GM23338 (cell line): ENCODE measurements at places on chromosomes 2 and 18.

DNA sequence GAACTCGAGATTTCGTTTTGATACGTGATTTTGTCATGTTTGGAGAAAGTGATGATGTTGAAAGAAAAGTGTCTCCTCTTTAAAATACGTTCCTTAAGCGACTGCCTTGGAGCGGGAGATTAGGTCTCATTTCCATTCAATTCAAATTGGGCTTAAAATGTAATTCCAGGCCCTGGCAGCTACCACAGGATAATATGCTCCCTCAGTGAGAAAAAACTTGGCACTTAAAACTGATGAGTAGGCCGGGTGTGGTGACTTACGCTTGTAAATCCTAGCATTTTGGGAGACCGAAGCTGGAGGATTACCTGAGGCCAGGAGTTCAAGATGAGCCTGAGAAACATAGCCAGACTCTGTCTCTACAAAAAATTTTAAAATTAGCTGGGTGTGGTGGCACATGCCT is 146.3 kb upstream of the L3MBTL4 start:
- no peaks in the 10 kb centered on the region for H3K36me3 ChIP-seq
- no peak overlapping the region for H3K4me3 ChIP-seq
- no peak overlapping the region for H3K27ac ChIP-seq

DNA sequence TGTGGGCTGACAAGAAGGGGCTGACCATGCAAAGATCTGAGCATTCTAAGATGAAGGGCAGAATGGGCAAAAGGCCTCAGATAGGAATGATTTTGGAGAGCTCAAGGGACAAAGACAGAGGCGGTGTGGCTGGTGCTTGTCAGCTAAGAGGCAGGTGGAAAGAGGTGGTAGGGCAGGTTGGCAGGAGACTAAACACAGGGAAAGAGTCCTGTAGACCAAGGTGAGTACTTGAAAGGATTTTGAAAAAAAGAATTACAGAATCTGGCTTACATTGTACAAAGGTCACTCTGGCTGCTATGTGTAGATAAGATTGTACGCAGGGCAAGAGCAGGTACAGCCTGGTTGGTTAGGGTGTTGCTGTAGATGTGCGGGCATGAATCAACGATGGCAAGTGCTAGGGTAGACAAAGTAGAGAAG is 50.6 kb downstream of the STK39 start:
- H3K4me3 ChIP-seq = no peak overlapping the region
- H3K27me3 ChIP-seq = no peaks in the 10 kb centered on the region
- H3K36me3 ChIP-seq = no peaks in the 10 kb centered on the region; the same call in 1 of the 2 replicates
- no peak for DNase-seq
- H3K4me1 ChIP-seq = peaks cover 3% of the 10 kb centered on the region; the same call in 1 of the 2 replicates
- no peak overlapping the region for H3K27ac ChIP-seq

DNA sequence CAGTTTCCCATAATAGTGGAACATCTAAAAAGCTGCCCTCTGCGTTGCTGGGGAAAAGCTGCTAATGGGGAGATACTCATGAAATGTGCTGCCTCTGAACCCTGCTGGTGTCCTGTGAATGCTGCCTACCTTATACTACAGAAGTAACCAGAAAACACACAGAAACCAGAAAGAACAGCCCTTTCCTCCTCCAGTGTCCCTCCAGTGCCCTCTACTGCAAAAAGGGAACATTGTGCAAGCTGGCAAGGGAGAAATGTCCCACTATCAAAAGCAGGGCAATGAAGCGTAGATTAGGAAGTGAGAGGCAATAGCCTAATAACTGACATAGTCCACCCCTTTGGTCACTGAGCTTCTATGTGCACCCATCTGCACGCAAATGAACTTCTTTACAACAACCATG is 162.7 kb upstream of the ETAA1 start:
- no peak overlapping the region for H3K4me3 ChIP-seq
- no peaks in the 10 kb centered on the region for H3K36me3 ChIP-seq
- H3K27me3 ChIP-seq = no peaks in the 10 kb centered on the region
- H3K4me1 ChIP-seq = no peaks in the 10 kb centered on the region
- H3K27ac ChIP-seq = no peak overlapping the region

DNA sequence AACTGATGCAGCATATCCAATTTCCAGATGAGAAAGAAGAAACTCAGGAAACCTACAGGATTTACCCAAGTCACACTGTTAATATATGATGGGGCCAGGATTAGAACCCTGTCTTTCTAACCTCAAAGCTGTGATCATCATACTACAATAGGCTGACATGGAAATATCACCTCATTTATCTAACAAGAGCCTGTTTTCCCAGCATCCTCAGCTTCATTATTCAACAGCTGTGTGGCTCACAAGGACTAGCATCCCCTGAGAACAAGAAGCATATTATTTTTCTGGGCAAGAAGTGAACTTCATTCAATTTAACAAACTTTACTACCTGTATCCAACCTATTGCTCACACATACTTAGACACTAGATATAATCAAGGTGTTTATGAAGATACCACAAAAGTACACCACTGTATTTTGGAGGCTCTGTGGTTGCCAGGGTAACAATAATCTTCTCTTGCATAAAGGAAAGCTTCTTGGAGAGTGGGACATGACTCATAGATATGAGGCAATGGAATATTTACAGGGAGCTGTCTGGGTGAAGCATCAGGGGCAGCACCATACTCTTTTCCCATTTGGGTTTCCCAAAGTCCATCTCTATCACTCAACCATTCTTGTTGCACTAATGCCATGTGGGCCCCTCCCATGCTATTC is 218.2 kb downstream of the RAD51AP2 start:
- peaks cover 16% of the 10 kb centered on the region for H3K4me1 ChIP-seq
- H3K36me3 ChIP-seq = no peaks in the 10 kb centered on the region
- H3K27me3 ChIP-seq = no peaks in the 10 kb centered on the region
- H3K4me3 ChIP-seq = no peak overlapping the region
- H3K27ac ChIP-seq = no peak overlapping the region

GRCh38 chr2:216775043-216775453 is 79.7 kb upstream of the IGFBP5 start:
- DNase-seq = no peak
- H3K4me1 ChIP-seq = peaks cover 8% of the 10 kb centered on the region
- no peaks in the 10 kb centered on the region for H3K36me3 ChIP-seq
- no peak overlapping the region for H3K4me3 ChIP-seq

GRCh38 chr2:215476424-215476823 is 40.6 kb upstream of the FN1 start:
- no peak for DNase-seq
- H3K36me3 ChIP-seq = no peaks in the 10 kb centered on the region
- no peaks in the 10 kb centered on the region for H3K27me3 ChIP-seq

DNA sequence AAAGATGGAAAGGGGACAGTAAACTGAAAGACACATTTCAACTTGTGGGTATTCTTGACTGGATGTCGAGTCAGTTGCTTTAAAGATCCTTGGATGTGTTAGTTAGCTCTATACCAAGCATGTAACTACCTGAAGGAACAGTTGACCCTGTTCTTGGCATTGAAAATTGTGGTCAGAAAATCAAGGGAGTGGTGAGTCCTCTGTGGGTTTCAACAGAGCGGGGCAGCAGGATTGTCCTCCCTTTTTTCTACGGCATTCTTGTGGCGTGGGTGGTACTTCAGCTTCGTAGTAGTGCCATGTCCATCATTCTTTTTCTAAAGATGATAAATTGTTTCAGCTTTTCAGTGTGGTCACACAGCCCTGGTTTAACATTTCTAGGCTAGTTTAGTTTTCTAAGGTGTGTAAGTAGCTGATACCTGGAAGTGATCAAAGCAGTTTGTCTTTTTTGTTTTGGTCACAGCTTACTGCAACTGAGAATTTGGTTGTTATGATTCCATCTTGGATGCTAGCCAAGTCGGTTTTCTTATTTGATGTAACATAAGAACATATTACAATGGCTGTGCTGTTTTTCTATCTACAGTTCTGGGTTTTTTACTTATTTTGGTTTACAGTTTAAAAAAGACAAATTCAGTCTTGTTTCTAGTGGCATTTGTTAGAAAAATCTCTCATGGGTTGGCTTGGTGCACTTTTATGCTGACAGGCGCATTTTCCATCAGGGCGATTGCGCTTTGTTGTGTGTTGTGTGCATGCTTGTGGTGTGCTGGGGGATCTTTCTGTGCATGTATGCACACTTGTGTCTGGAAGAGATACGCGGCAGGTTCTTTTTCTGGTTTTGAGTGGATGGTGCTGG is 84.7 kb downstream of the ZNF407 start:
- no peak for DNase-seq
- H3K27me3 ChIP-seq = no peaks in the 10 kb centered on the region
- H3K27ac ChIP-seq = no peak overlapping the region
- no peaks in the 10 kb centered on the region for H3K4me1 ChIP-seq
- H3K4me3 ChIP-seq = no peak overlapping the region

DNA sequence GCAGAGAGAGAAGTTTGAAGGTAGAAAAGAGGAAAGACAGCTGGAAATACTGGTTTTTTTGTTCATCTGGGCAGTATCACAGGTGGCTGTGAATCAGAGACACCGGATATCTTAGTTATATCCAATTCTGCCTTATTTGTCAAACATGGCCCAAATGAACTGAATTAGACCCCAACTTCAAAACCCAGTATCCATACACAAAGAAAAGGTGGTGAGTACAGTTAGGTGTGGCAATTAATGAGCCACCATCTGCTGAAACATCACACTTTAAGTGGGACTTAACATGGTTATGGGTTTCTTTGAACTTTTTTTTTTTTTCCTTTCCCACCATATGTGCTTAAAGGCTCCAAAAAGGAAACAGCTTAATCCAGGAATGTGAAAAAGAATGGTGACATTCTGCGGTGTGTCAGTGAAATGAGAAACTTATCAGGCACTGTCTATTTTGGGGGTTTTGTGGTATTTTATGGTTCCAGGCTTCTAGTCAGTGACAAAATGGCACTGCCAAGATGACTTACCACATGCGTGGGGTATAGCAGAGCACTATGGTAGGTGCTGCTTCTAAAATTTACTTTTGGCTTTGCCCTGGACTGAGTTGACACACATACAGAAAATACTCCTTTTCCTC is 5.0 kb upstream of the TMEM178A start:
- H3K4me3 ChIP-seq = no peak overlapping the region
- H3K27ac ChIP-seq = no peak overlapping the region
- H3K27me3 ChIP-seq = peaks cover 20% of the 10 kb centered on the region
- H3K4me1 ChIP-seq = peaks cover 15% of the 10 kb centered on the region
- H3K36me3 ChIP-seq = no peaks in the 10 kb centered on the region

DNA sequence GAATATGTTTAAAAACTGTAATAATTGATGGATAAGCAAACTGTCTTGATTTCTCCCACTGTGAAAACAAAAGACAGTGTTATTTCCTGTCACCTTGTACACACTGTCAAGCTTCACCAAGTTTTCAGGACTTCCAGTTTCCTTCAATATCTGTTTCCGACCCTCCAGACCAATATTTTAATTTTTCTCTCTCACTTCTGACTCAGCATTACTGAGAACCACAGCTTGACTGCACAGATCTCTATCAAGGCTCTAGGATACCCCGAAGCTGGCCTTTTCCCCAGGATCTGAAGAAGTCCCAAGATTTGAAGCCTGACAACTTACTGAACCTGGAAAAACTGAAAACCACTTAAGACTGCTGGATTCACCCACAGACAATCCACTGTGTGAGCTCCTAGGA is 13.2 kb upstream of the SULT1C3 start:
- H3K27ac ChIP-seq = no peak overlapping the region
- H3K4me1 ChIP-seq = no peaks in the 10 kb centered on the region
- H3K36me3 ChIP-seq = no peaks in the 10 kb centered on the region; the same call in 1 of the 2 replicates
- H3K27me3 ChIP-seq = no peaks in the 10 kb centered on the region
- no peak overlapping the region for H3K4me3 ChIP-seq
